ENCODE measurements at places on chromosomes 1 and 21.

GRCh38 chr1:182174513-182174855 lies 113.0 kb upstream of the ZNF648 start:
- DNase-seq, result no peak

GRCh38 chr1:109089242-109090015 lies 1.1 kb upstream of the TMEM167B start:
- peak; percentile 64 for DNase-seq

- no peak for DNase-seq
These were observed 108.4 kb upstream of the COA6 start for GRCh38 chr1:234264832-234265231.

- DNase-seq, result no peak
These were observed 32.0 kb upstream of the WASF2 start for GRCh38 chr1:27521861-27522431.

GRCh38 chr1:44112486-44112885 lies 6.1 kb upstream of the KLF17 start:
- DNase-seq, result no peak

GRCh38 chr21:14086553-14086952 lies 124.2 kb downstream of the LIPI start:
- DNase-seq, result no peak

DNA sequence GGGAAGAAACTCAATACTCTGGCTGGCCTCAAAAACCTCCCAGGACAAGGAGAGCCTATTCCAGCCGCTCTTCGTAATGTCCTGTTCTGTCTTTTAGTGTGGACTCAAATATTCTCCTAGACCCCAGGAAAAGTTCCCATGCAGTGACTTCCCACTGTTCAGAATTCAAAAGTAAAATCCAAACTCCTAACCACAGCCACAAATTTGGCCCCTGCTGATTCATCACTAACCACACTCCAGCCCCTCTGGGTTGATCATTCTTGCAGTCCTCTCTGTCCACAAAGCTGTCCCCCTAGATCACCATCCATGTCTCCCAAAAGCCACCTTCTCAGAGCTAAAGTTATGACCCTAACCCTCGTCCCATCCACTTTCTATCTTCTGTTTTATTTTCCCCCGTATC lies 5.1 kb downstream of the CTNNBIP1 start:
- DNase-seq, result no peak

GRCh38 chr1:55986003-55986402 lies 593.4 kb downstream of the PLPP3 start:
- no peak for DNase-seq

DNA sequence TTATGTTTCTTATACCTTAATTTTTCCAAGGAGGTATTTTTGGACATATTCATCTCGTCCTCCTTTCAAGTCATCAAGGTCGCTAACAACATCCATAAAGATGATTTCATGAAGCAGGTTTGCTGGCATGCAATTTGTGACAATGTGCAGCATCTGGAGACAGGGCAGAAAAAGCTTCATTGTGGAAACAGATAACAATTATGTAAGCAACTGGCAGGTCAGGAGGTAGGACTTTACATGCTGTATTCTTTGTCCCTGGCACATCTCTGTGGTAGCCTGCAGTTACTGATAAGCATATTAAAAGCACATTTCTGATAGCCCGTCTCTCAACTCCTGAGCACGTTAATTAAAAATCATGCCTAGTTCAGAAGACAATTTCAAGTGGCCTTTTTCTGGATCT lies 156.8 kb downstream of the LEPR start:
- DNase-seq, result no peak

DNA sequence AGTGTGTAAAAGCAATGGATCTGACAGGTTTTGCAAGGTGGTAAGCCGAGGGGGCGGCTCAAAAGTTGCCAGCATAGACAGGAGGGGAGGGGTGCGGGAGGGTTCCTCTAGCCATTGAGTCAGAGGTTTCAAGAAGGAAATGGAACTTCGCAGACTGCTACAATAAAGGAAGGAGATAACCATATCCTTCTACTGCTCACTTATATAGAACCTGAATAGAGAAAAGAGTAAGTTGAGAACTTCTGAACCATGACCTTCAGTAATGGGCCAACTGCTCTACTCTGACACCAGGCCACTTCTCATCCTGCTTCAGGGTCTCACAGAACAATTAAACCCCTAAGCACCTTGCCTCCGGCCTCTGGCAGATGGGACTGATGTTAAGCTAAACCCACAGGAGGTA lies 26.3 kb upstream of the BCAR3 start:
- DNase-seq, result peak; percentile 57

DNA sequence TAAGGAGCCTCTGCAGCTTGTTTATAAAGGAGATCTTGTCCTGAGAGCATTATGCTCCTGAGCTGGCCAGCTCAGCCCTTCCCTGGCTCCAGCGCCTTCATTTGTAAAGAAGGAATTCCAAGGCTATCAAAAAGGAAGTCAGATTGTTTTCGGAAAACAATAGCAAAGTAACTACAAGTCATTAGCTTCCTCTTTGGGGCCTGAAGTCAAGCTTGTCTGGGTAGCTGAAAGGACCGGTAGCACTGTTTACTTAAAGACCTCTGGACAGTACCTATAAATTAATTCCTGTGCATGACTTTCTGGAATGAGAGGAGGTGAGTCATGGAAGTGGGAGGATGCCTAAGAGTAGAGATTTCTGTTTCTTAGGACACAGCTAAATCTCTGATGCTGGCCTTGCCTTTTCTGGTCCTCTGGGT lies 20.7 kb upstream of the GJA5 start:
- no peak for DNase-seq

GRCh38 chr1:220044678-220045355 lies 1.5 kb downstream of the EPRS1 start:
- no peak for DNase-seq

- no peak for DNase-seq
These were observed 8.6 kb upstream of the NTNG1 start for GRCh38 chr1:107132195-107132594.

DNA sequence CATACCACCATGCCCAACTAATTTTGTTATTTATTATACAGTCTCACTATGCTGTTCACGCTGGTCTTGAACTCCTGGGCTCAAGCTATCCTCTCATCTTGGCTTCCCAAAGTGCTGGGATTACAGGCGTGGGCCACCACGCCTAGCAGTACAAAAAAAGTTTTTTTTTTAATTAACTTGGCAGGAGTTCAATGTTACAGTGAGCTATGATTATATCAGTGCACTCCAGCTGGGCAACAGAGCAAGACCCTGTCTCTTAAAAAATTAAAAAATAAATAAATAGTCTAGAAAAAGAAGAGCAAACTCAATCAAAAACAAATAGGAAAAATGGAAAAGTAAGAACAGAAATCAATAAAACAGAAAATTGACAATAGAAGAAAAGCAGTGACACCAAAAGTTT lies 25.7 kb downstream of the TMEM69 start:
- no peak for DNase-seq

- no peak for DNase-seq
These were observed 6.5 kb downstream of the ANKRD45 start for GRCh38 chr1:173663159-173663558.

- peak; percentile 65 for DNase-seq
These were observed 618 bp downstream of the HNRNPR start for GRCh38 chr1:23343221-23344110.

DNA sequence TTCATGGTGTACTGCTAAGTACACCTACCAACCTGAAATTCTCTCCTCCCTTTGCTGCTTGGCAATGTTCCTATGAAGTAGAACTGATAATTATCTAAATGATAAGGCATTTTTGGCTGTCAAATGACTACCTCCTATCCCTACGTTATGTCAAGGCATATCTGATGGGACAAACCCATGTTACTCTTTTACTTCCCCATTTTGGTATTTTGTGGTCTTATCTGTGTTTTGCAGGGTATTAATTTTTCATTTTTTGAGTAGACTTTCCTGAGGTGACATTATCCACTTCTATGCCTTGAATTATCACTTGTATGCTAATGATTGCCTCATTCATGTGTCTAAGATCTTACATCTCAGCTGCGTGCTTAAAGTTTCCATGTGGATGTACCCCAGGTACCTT lies 499.6 kb upstream of the B3GALT2 start:
- no peak for DNase-seq

DNA sequence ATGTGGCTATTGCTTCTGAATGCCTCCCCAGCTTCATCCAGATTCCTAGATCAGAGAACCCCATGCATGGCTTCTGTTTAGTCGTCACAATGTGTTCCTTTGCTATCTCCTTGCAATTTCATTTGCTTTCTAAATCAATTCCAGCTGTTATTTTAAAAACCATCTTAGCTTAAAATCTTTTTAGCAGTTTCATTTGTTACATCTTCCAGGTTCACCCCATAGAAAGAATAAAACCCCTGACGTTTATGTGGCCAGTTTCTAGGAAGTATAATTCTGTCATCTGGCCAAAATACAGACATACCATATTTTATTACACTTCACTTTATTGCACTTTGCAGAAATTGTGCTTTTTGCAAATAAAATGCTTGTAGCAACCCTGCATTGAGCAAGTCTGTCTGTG lies 278.4 kb downstream of the PTPRC start:
- no peak for DNase-seq

DNA sequence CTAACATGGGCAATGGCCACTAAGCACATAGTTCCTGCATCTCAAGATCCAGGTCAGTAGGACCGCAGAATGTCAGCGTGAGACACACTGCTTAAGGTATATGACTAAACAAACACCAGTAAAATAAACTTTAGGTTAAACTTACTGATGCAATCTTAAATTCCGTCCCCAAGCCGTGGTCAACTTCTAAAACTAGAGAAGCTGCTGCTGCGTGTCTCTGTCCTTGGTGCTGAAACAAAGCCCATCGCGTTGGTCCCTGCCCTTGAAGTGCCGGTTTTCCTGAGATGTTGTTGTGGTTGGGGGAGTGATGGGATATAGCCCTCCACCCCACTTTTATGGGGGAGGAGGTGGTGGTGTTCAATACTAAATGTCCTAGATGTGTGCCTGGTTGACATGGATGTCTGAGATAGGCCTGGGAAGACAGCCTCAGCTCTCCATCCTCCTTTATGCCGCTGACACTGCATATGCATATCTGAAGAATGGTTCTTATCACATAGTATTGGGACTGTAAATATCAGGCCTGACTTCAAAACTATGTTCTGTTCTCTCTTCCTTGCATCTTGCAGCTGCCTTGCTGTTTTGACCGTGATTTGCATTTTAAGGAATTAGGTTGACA lies 72.0 kb upstream of the KCNA3 start:
- peak; percentile 61 for DNase-seq

GRCh38 chr1:69913977-69914376 lies 291.4 kb downstream of the LRRC40 start:
- DNase-seq, result no peak

DNA sequence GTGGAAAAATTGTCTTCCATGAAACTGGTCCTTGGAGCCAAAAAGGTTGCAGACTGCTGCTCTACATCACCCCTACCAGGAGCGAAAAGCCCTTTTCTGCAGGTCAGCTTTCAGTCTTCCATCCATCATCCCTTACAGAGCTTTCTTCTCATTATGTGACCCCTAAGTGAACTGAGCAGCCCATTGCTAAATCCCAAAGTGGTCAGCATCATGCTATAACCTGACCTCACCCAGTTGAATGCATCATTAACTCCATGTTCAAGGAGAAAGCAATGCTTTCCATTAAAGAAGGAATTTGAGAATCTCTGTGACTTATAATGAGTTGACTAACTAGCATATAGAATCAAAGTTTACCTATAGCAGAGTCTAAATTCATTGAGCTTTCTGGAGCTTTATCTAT lies 10.4 kb upstream of the IL24 start:
- DNase-seq, result no peak

DNA sequence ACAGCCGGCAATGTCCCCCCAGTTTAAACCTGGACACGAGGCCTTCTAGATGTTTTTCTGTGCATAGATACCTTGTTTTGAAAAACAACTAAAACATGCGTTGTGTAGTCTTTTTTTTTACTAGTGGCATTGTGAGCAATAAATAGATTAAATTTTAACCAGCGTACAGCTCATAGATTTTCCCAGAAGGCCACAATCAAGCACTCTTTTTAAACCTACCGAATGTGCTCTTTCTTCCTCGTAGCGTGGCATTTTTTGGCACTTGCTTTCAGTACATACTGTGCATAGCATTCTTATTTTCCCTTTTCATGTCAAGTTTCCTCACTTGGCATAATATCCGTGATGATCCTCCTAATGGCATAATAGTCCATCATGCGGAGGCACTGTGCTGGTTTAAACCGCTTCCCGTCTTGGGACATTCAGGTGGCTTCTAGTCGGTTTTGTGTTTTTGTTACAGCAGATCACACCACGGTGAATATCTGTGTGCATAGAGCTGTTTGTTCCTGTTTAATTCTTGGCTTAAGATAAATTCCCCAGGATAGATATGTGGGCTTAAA lies 95.3 kb downstream of the PDE9A start:
- no peak for DNase-seq

- peak; percentile 65 for DNase-seq
These were observed 44.9 kb upstream of the CYP2J2 start for GRCh38 chr1:59971464-59971911.

GRCh38 chr1:202319381-202320080 lies 22.2 kb downstream of the UBE2T start:
- DNase-seq, result no peak
